ENCODE measurements at places on chromosomes 2 and 18.

DNA sequence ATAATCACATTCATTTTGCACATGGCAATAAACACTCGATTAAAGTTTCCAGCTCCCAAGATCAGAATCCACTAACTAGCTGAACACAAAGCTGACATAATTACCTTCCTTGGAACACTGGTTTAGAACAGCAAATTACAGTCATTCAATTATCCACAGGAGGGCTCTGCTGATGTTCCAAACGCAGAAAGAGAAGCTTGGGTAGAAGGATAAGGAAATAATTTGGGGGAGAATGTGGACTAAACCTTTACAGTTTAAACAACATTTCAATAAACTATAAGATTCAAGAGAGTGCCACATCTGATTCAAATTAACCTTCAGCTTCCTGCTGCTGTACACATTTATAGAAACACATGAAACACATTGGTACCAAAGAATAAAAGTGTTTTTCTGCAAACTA, 67.8 kb upstream of the ARL4C start:
- H3K27me3 ChIP-seq: no peaks in the 10 kb centered on the region
- DNase-seq: no peak
- H3K36me3 ChIP-seq: no peaks in the 10 kb centered on the region
- H3K4me3 ChIP-seq: no peak overlapping the region
- no peaks in the 10 kb centered on the region for H3K4me1 ChIP-seq

GRCh38 chr2:118110310-118110709, 22.0 kb downstream of the INSIG2 start:
- H3K27me3 ChIP-seq: no peaks in the 10 kb centered on the region
- no peaks in the 10 kb centered on the region for H3K4me1 ChIP-seq
- no peaks in the 10 kb centered on the region for H3K36me3 ChIP-seq

- H3K4me1 ChIP-seq: peaks cover 26% of the 10 kb centered on the region
- no peak for DNase-seq
- H3K36me3 ChIP-seq: no peaks in the 10 kb centered on the region
- no peak overlapping the region for H3K4me3 ChIP-seq
- H3K27me3 ChIP-seq: no peaks in the 10 kb centered on the region
- H3K27ac ChIP-seq: no peak overlapping the region
Measured at GRCh38 chr2:36367895-36368353, 12.3 kb downstream of the CRIM1 start.

DNA sequence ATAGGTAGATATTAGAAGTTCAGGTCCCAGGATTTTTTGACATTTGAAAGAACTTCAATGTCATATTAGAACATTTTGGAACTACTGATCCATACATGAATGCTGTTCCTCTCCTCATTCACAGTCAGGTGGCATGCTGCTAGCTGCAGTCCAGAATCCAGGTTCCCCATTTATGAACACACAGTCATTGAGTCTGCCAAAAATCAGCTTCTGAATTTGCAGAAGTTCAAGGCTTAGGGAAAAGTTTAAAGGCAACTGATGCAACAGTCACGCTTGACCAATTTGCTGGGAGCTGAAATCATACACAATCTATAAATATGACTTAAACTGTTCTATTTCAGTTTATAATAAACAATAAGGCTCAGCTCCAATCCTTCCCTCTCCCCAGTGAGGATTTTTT, 17.3 kb upstream of the TTR start:
- DNase-seq: no peak
- no peaks in the 10 kb centered on the region for H3K36me3 ChIP-seq
- no peak overlapping the region for H3K27ac ChIP-seq
- no peaks in the 10 kb centered on the region for H3K4me1 ChIP-seq
- H3K4me3 ChIP-seq: no peak overlapping the region

DNA sequence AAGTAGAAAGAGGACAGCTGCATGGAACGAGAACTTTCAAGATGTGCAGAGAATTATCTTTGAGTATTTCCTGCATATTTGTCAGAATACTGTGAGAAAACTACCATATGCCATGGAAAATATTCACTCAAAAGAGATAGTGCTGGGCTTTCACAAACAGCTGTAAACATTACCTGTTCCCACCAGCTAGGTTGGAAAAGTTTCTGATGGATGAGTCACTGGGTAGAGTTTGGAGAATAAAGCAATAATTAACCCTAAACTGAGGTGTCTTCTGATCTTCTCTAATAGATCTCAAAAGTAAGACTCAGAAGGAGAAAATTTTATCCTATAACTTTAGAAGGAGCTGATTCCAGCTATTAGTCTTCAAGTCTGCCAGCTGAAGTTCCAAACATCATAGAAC, 3.9 kb upstream of the FSIP2 start:
- peaks cover 4% of the 10 kb centered on the region for H3K4me1 ChIP-seq
- H3K27me3 ChIP-seq: no peaks in the 10 kb centered on the region
- no peak overlapping the region for H3K4me3 ChIP-seq
- no peak overlapping the region for H3K27ac ChIP-seq
- no peak for DNase-seq

GRCh38 chr2:216696751-216697560, 1.6 kb upstream of the IGFBP5 start:
- no peaks in the 10 kb centered on the region for H3K36me3 ChIP-seq
- peaks cover 23% of the 10 kb centered on the region for H3K4me1 ChIP-seq
- no peak overlapping the region for H3K27ac ChIP-seq
- DNase-seq: no peak
- H3K27me3 ChIP-seq: no peaks in the 10 kb centered on the region
- H3K4me3 ChIP-seq: no peak overlapping the region

GRCh38 chr2:211982162-211982561, 556.4 kb downstream of the ERBB4 start:
- H3K27me3 ChIP-seq: no peaks in the 10 kb centered on the region
- no peak overlapping the region for H3K27ac ChIP-seq
- no peak for DNase-seq
- H3K36me3 ChIP-seq: no peaks in the 10 kb centered on the region
- no peak overlapping the region for H3K4me3 ChIP-seq

DNA sequence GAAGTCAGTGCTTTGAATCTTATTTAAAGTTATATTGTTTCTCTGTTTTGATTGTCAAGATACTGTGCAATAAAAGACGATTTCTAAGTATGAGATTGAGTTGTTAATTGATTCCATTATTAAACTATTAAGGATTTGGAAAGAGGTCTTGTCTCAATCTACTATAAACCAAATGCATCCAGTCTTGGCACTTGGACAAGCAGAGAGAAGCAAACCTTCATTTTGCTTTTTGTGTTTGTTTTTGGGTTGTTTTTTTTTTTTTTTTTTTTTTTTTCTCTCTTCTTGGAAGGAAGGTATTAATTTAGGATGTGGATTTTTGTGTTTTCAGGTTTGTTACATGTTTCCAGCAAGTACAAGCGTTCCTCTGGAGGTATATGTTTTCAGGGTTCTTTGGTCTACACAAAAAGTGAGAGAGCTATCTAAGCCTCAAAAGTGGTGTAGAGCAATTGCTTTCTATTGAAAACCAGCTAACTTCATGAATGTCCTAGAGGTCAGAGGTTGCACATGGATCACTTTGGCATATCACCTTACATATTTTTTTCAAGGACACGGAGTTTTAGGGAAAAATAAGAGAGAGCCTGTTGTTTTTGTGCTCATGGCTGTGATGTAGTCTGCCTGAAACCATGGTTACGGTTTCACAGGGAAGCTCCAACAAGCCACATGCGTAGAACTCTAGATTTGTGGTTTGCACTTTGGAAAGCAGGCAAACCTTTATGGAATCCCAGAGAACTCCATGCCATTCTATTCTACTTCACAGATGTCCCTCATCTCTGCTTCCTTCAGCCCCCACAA, 1.8 kb downstream of the PRKCE start:
- H3K27me3 ChIP-seq: no peaks in the 10 kb centered on the region
- H3K4me3 ChIP-seq: peak overlapping the region; percentile 88
- DNase-seq: no peak
- H3K27ac ChIP-seq: no peak overlapping the region
- H3K4me1 ChIP-seq: peaks cover 6% of the 10 kb centered on the region
- no peaks in the 10 kb centered on the region for H3K36me3 ChIP-seq

DNA sequence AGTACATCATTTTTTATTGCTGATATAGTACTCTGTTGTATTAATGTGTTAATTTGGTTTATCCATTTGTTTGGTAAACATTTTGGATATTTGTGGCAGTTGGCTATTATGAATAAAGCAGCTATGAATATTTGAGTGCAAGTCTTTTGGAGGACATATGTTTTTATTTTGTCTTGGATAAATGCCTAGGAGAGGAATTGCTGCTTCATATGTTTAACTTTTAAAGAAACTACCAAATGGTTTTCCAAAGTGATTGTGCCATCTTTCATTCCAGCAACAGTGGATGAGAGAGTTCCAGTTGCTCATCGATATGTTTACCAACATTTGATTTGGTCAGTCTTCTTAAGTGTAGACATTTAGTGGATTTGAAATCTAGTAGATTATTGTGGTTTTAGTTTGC, 51.8 kb downstream of the MERTK start:
- DNase-seq: no peak
- no peaks in the 10 kb centered on the region for H3K27me3 ChIP-seq
- no peak overlapping the region for H3K27ac ChIP-seq
- no peaks in the 10 kb centered on the region for H3K36me3 ChIP-seq

GRCh38 chr2:229416116-229416694, 145.1 kb upstream of the PID1 start:
- H3K27ac ChIP-seq: peak overlapping the region; percentile 91
- H3K27me3 ChIP-seq: no peaks in the 10 kb centered on the region
- peak; percentile 92 for DNase-seq
- no peak overlapping the region for H3K4me3 ChIP-seq
- H3K4me1 ChIP-seq: peaks cover 19% of the 10 kb centered on the region

DNA sequence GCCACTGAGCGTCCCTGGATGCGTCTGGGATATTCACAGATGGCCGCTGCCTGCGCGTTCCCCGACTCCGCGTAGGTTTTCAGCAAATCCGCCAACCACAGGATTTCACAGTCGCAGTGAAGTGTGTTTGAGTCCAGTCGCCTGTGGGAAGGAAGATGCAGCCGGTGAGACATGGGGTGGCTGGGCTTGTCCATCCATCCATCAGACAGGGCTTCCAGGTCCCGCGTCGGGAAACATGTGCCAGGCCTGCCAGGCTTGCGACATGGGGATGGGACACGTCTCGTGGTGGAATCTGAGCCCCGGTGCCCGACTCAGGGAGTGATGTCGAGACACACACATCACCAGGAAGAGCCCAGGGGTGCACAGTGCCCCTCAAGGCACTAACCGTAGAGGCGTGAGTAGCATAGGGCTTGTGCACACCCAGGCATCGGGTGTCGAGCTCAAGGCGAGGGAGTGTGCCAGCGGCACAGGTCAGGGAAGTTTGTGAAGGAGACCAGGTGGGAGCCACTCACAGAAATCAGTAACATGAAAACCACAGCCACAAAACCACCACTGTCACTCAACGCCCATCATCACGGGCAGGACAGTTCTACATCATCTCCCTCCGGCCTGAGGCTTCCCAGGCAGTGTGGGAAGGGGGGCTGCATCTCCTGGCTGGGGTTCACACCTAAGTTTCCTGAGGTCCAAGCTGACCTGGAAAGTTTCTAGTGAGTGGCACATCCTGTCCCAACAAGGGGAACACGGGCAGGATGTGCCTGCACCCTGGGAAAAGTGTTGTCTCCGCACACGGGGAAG, 63.9 kb downstream of the PXDN start:
- no peaks in the 10 kb centered on the region for H3K27me3 ChIP-seq
- no peak overlapping the region for H3K27ac ChIP-seq
- H3K36me3 ChIP-seq: no peaks in the 10 kb centered on the region
- no peak overlapping the region for H3K4me3 ChIP-seq

DNA sequence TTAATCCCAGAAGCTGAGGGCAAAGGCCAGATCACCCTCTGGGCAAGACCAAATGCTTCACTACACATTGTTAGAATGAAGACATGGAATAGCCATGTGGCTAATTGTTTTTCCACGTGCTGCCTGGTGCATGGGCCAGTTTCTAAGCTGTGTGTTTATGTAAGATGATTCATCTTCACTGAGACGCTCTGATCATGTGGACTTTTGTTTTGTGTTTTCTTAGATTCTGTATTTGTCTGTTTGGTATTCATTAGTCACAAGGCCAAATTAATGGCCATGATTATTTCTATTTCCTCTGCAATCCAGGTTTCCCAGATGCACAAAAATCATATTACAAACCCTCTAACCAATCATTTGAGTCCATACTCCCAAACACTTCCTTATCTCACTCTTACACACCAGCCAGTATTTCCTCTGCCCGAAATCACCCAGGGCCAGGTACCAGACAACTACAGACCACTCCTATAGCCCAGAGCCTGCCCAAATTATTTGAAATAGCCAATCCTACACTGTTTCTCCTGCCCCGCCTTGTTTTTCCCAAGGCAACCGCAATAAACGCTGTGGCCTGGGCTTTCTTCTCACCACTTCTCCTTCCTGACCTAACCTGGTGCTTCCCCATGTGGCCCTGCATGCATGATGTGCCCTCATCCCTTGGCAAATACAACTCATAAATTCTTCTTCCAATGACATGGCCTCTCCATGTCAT, 94.2 kb upstream of the SP3 start:
- no peaks in the 10 kb centered on the region for H3K27me3 ChIP-seq
- no peak for DNase-seq
- no peak overlapping the region for H3K4me3 ChIP-seq
- H3K27ac ChIP-seq: no peak overlapping the region
- no peaks in the 10 kb centered on the region for H3K36me3 ChIP-seq

DNA sequence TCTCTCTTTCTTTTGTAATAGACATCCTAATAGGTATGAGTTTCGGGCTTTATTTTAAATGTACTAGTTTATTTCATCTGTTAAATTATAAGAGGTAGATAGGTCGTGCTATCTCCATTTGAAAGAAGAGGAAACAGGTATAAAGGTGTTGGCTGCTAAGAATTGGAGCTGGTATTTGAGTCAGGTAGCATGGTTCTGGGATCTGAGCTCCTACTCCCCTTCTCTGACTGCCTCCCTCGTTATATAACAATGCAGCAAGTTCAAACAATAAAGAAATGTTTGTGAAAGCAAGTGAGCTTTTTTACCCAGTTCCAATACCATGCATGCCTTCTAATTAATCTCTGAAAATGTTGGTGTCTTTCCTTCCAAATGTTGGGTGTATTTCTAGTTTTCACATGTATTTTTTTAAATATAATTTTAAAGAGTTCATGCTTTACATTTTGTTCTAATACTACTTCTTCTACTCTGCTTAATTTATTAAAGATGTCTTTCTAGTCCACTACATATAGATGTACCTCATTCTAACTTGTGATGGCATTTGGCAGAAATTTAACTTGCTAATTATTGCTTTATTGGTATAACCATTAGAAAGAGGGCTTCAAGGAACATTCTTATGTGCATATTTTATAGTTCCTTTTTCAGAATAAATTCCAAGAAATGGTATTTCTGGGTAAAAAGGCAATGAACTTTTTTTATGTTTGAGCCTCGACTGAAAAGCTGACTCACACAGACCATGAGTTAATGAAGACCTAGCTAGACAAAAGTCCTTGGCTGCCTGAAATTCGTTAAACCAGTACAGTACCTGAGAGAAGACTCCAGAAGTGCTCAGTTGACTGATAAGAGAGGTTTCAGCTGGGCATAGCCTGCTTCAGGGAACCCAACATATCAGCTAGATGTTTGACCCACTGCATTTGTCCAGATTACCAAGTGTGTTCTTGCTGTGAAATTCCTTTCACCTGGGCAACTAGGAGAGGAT, 133.5 kb downstream of the CERS6 start:
- peaks cover 2% of the 10 kb centered on the region for H3K4me1 ChIP-seq
- no peak overlapping the region for H3K4me3 ChIP-seq
- no peaks in the 10 kb centered on the region for H3K36me3 ChIP-seq
- H3K27me3 ChIP-seq: no peaks in the 10 kb centered on the region

All from ovary (tissue), 10 donors.